CD4-positive, alpha-beta memory T cell (primary cell): ENCODE measurements at places on chromosomes 7 and 10.

DNA sequence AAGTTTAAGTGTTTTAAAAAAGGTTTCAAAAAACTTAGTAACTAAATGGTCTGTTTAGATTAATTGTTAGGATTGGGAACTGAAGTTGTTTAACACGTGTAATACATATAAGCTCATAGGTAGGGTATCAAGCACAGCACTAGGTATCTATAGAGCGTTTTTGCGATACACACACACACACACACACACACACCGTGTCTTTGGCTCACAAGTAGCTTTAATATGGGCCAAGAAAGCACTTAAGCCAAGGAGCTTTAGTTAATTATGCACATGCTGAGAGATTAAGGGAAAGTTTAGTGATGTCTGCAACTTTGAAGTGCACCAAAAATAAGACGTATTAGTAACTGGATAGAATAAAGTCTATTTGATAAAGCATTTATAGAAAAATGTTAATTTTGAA lies 93.8 kb upstream of the CNTNAP2 start:
- DNase-seq: no peak

- no peak for DNase-seq
These were observed 45.8 kb downstream of the EXOC6 start for GRCh38 chr10:92894081-92894655.

DNA sequence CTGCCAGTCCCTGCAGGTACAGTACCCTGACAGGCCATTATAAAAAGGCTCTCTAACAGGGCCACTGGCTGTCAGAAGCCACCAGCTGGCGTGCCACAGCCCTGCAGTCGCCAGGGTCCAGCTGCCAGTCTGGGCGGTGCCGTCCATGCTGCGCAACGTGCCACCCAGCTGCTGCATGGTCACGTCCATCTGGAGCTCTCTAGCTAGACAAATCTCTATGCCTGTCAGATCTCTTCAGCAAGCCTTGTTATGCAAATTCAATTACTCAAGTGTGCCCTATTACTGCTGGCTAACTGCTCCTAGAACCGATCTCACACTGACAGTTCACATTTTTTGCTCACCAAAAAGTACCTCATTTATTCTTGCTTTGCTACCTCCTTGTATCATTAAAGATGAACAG lies 75.9 kb downstream of the HIBADH start:
- DNase-seq: no peak

DNA sequence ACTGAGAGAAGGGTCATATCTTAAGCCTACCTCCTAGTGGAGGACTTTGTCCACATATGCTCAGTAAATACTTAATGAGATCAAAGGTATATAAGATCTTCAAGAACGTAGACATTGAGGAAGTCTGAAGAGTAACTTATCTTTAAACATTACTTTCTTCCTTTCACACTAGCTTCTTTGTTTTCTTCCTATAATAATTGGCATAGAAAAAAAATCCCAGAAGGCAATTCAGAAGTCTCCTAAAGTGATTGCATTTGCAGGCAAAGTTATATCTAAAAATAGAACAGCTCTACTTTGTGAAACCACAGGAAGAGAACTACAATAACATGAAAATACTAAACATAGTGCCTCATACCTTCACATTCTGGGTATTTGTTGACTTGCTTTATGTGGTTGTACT lies 150.4 kb downstream of the PPP1R3A start:
- DNase-seq: no peak

DNA sequence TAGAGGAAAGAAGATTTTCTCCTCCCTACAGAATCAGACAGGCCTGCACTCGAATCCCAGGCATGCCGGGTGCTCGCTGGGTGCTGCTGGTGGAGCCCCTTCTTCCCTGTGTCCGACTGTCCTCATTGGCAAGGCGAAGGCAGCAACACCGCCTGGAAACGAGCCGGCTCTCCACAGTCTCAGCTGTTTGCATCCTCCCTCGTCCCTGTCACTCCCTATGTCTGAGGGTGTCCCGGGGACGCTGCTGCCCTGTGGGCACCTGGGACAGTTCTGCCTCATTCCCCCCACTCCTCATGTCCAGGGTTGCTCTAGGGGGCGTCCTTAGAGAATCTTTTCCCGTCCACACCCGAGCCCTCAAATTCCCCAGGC lies 31.6 kb upstream of the TMEM72 start:
- no peak for DNase-seq

DNA sequence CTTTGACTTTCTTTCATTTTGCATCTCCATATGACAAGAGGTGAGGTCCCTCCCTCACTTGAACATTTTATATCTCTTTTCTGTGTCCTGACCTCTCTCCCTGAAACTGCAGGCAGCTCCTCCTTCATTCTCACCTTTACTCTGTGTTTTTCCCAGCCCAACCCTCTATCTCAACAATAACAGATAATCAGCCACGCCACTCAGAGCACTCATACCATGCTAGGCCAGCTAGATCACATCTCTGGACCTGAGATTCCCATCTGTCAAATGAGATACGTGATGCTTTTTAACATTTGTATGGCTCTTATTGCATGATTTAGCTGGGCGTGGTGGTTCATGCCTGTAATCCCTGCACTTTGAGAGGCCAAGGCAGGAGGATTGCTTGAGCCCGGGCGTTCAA lies 63.1 kb upstream of the PDCD4 start:
- DNase-seq: no peak

GRCh38 chr10:30313579-30314350 lies 35.3 kb downstream of the MTPAP start:
- DNase-seq: no peak

DNA sequence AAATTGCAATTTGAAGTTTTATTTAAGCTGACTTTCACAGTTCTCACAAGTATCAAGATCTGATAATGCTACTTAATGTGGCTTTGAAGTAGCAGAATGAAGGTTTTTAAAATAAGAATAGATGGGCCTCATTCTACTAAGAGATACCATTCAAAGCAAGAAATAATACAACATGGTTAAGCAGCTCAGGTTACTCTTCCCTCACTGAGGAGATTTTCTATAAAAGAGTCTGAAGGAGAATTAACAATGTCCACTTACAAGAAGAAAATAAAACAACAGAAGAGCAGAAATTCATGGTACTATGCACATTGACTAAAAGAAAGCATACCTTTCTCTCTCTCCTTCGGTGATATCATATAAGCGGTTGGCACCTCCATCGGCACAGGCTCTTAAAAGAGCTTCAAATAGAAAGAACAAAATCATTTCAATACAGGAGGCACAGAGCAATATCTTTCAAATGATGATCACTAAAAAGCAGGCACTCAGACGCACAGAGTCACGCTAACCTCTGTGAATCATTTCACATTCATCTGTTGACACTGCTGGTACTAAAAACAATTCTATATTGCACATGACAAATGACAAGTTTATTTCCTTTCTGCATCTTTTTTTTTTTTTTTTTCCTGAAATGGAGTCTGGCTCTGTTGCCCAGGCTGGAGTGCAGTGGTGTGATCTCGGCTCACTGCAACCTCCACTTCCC lies 153.1 kb downstream of the TPK1 start:
- no peak for DNase-seq

DNA sequence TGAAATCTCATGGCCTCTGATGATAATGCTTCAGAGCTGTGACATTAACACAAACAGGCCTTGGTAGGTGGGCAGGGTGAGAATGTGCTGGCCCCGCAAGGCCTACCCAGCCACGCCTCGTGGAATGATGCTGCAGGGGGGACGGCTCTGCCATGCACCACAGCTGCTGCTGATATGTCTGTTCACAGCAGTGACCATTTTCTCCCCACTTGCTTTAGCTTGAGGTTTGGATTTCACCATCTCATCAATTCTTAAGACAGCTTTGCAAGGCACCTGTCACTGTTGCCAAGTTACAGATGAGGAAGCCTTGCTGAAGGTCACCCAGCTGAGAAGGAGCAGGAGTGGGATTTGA lies 128.3 kb downstream of the PTPN20 start:
- DNase-seq: no peak

DNA sequence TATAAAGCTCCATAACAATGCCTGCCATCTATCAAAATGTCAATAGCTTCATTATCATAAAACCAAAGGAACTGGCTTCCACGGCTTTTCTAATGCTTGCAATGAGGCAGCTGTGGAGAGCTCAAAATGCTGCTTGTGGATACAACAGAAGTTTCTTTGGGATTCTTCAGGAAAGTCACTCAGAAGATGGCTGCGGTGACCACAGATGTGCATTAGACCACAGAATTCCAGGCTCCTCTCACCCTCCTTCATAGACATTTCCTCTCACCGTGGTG lies 77.2 kb downstream of the CDCA7L start:
- DNase-seq: no peak

- DNase-seq: peak; percentile 88
These were observed 179.0 kb upstream of the KLF14 start for GRCh38 chr7:130912862-130913638.

- peak; percentile 16 for DNase-seq
These were observed 5.3 kb downstream of the FRMD4A start for GRCh38 chr10:14325325-14325955.
